ENCODE measurements at places on chromosomes 7 and 10.
A peak's percentile ranks its signal among the peaks of the same experiment; 100 is the strongest.

DNA sequence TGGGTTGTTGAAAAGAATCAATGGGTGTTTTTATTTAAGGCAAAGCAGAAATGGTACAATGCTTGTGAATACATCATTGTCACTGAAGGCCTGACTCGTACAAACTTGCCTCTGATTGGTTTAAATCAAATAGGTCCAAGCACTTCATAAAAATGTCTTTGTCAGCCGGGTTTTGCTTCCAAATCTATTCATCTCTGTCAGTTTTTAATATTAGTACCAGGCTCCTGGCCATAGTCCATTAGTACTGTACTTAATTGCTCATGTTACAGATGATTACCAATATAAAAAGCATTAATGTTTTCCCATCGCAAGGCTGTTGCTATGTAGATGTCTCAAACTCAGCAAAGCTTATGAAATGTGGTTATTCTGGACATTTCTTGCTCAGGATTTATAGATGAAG is 171.9 kb downstream of the ARID5B start:
- DNase-seq, result no peak

DNA sequence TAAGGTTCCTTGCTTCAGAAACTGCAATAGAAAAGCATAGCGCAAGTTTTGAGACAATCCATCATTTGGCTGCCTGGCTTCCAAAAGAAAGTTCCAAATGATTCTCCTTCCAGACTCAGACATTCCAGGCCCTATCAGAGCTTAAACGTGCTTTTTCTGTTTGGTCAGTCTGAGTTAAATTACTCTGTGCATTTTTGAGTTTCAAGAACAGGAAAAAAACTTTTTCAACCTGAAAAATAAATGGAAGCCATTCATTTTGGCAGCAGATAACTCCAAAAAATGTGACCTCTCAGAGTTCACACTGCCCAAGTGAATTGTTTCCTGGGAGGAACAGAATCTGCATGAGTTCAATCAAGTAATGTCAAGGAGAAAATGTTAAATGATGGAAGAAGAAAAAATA is 354.2 kb downstream of the CXCL12 start:
- DNase-seq, result no peak

- no peak for DNase-seq
Measured at GRCh38 chr7:28003408-28003807, 177.2 kb downstream of the JAZF1 start.

DNA sequence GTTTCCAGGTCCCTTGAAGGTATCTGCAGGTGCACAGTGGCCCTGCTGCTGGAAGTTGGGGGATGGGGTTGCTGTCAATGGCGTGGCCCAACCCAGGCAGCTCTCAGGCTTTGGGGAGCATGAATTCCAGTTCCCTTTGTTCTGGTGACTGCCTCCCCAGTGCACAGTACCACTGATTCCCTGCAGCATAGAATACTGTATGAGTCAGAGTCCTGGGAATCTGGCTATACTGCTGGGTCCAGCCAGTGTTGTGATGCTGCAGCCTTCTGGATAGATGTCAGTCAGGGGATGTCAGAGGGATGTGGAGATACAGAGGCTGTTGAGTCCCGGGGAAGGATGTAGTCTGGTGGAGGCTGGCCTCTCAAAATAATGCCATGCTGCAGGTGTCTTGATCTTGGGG is 99.3 kb downstream of the LANCL2 start:
- no peak for DNase-seq

- no peak for DNase-seq
Measured at GRCh38 chr10:71999360-72000072, 35.3 kb downstream of the CHST3 start.

GRCh38 chr7:47914717-47915615 is 33.3 kb downstream of the PKD1L1 start:
- no peak for DNase-seq

- DNase-seq, result peak; percentile 21
Measured at GRCh38 chr10:131743190-131744151, 157.3 kb upstream of the PPP2R2D start.
